Activated T-helper 1 cell treated with Interleukin-2 at 50 U/mL for 16 hours (primary cell): ENCODE measurements at places on chromosomes 1 and 21.

DNA sequence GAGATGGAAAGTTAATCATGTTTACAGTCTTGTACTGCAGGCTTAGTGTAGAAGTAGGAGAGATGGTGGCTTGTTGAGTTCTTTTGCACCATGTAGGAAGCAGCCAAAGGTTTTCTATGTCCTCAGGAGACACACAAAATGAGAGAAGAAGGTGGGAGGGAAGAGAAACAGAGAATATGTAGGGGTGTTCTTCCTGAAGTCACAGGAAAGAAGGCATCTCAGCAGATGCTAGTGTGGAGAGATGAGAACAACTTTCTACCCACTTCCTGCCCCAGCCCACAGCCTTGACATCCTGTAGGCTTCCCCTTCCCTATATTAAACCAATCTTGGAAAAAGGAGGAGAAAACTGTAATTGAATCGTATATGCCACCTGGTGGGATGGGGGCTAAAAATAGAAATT, 217.0 kb downstream of the S1PR1 start:
- DNase-seq: no peak

DNA sequence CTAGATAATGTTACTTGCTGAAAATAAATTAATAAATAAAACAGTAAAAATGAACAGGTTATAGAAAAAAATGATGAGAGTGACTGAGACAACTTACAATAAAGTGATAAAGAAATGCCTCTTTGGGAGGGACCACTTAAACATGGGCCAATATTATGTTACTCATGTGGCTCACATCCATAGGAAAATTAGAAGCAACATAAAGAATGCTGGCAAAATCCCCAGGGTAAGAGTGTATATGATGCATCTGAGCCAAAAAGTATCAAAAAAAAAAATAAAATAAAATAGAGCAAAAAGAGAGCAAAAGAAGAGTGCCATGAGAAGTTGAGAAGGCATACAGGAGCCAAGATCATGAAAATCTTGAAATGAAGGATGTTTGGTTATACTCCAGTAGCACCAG, 818.0 kb downstream of the LTN1 start:
- DNase-seq: no peak

DNA sequence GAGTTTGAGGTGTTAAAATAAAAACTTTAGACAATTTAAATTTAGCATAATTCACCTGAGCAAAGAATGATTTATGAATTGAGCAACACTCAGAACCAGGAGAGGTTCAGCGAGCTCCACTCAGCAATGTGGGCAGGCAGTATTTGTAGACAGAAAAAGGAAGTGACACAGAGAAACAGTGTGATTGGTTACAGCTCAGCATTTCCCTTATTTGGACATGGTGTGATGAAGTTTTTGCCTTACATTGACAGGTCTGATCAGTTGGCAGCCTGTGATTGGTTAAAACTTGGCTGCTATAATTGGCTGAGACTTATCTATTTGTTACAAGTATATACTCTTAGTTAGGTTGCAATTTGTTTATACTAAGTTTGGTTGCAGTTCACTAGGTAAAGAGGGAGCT, 621.2 kb upstream of the PRMT6 start:
- DNase-seq: no peak

- no peak for DNase-seq
Measured at GRCh38 chr1:10628685-10629084, 153.9 kb downstream of the PEX14 start.

DNA sequence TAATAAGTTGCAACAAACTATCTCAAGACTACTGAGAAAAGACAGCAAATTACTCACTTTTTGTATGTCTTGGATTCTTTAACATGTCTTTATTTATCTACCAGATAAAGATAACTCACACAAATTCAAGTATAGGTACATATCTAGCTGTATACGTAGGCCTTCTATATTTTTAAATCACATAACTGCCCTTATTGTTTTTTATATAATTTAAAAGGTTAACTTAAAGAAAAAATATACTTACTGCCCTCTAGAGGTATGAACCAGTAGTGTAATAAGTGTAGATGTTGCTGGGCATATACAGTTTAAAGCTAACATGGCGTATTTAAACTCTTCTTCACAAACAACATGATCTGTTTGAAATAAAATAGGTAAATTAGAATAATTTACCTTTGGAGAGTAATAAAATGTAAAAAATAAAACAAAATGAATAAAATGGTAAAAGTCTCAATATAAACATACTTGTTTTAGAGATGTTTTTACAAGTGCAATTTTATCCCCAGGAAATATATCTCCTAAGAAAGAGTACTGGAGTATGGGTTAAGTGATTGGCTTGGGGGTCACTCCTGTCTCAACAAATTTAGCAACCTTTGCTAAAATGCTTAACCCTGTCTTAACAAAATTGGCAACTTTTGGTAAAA, 235.2 kb downstream of the KCNT2 start:
- no peak for DNase-seq

GRCh38 chr1:2803086-2803930, 1.8 kb upstream of the TTC34 start:
- no peak for DNase-seq

DNA sequence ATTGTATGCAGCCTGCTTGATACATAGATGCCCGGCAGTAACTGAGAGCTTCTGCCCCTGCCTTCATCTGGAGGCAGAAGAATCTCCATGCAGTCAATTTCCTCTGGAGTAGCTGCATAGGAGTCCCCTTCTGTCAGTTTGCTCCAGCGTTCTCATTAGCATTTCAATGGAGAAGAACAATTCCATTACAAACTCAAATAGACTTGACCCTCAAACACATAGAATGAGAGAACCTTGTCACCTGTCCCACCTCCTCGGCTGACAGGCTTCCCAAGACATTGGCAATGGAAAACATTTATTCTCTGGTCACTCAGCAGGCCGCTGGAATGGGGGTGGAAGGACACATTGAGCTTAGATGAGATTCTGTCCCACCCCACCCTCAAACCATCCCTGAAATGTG, 45.6 kb upstream of the TMEM51 start:
- no peak for DNase-seq

DNA sequence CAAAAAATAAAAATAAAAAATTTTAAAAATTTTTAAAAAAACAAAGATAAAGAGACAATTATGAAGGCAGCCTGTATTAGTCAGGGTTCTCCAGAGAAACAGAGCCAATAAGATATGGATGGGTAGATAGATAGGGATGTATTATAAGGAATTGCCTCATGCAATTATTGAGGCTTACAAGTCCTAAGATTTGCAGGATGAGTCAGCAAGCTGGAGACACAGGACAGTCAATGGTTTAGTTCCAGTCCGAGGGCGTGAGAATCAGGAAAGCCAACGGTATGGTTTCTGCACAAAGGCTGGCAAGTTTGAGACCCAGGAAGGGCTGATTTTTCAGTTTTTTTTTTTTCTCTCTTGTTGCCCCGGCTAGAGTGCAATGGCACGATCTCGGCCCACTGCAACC, 24.1 kb upstream of the EIF4G3 start:
- no peak for DNase-seq

DNA sequence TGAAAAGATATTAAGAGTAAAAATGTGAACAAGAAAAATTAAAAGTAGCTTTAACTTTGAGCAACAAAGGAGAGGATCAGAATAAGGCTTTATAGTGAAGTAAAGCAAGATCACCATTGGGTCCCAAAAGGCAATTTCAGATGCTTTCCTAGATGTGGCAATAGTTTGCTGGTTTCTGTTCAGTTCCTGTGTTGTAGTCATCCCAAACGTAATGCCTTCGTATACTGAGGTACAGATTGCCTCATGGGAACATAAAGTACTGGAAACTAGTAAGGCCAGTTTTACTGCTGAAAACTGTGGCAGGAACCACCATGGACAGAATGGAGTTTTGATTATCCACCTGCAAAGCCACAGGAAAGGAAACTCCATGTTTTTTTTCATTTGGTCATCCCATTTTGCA, 283.5 kb upstream of the SGIP1 start:
- DNase-seq: no peak

DNA sequence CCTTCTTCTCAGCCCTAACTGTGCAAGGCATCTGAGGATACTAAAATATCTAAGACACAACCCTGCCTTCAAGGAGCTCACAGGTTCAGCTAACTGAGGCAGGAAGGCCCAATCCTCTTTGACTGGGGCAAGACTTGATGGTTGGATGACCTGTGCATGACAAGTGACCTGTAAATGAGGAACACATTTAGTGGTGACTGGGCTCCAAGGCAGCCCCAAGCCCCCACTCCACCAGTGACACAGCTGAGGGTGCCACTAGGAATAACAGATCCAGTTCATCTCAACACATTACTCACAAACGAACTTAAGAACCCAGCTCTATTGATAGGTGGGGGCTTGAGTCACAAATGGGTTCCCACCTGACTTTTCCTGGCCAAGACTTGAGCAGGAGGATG, 244.7 kb upstream of the IRF2BP2 start:
- DNase-seq: no peak

GRCh38 chr1:6157528-6158174, 22.5 kb downstream of the CHD5 start:
- no peak for DNase-seq

- no peak for DNase-seq
Measured at GRCh38 chr1:47474278-47475193, 36.7 kb downstream of the FOXD2 start.

- DNase-seq: no peak
Measured at GRCh38 chr1:33331444-33332356, 10.8 kb upstream of the A3GALT2 start.

DNA sequence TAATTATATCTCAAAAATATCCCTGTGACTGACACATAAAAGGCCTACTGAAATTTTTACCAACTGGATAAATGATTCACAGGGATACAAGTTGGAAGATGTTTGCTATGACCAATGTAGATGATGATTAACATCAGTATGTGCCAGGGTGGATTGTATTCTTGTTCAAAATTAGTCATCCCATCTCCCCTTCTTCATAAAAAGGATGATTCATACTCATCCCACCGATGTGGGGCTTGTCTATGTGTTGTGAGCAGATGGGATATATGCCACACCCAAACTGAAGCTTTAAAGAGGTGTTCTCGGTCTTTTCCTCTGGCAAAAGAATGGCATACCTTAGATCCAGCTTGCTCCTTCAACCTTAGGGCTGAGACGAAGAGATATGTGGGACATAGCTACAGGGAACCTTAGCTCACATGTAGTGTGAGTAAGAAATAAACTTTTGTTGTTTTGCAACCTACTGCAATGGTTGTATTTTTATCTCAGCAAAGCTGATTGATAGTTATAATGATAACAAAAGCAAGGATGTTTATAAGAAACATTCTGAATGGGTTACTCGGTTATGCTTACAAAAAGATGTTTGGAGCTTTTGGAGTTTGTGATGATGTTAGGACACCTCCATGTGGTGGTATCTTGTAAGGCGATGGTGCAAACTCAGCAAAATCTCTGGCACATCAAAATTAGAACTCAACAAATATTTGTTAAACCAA, 29.4 kb downstream of the SPATA17 start:
- no peak for DNase-seq

DNA sequence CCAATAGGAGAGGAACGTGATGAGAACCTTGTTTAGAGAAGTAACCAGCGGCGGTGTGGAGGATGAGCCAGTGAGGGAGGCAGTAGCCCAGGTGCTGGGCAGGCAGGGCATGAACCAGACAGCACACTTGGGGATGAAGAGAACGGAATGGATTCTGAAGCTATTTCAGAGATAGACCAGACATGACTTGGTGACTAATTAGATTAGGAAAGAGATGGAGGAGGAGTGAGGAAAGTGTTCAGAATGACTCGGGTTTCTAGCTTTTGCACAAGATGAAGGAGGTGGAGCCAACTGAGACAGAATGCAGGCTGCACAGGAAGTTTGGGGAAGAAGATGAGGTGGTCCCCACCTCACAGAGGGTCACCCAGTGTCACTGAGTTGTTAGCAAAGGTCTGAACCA, 5.1 kb downstream of the PEF1 start:
- DNase-seq: no peak
